ENCODE measurements at places on chromosomes 3 and 15.

DNA sequence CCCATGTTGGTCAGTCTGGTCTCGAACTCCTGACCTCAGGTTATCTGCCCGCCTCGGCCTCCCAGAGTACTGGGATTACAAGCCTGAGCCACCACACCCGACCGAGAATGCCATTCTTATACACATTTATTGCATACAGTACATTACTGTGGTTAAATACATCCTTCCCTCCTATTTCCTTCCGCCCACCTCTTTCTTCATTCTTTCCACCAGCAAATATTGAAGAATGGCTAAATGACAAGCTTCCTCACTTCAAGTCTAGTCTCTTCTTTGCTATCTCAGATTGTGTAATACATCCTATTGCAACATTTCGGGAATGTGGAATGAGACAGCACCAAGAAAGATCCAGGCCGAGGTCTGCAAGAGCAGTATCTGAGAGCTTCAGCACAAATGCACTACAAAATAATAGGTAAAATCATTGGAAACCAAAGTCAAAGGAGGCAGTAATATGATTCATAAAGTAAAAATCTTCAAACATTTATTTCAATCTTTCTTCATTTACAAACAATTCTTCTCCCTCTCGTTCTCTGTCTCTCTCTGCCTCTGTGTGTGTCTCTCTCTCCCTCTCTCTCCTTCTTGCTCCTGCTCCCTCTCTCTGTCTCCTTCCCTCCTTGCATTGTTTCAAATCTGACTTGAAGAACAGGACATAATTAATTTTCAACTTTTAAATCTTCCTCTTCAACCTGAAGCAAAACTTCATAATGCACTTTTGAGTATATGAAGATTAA is 94.7 kb upstream of the TGFBR2 start:
- DNase-seq = no peak

DNA sequence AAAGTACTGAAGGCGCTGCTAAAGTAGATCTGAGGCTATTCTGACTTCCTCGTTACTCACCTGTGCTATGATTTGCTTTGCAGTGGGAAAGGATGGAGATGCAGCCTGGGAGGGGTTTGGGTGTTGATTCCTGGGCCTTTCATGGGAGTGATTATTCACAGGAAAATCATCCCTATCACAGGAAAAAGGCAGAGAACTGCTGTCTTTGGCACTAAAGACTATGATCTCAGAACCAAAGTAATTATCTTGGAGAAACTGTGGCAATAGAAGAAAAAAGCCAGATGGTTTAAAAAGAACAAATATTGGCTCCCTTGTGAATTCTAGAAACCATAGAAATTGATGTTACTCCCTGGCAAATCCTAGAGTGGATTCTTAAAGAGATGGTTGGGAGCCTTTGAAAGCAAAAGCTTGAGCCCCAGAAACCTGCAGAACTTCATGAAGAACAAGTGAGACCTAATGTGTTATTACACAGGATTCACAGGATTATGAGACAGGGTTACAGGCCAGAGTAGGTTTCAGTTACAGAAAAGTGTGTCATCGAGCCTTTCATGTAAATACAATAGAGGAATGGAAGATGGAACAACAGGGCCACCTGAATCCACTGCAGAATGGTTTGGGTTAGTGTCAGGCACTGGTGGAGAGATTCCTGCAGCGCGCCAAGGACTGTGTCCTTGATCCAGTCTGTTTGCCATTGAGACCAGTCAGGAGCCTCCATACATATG is 85.7 kb downstream of the OXNAD1 start:
- DNase-seq = no peak

DNA sequence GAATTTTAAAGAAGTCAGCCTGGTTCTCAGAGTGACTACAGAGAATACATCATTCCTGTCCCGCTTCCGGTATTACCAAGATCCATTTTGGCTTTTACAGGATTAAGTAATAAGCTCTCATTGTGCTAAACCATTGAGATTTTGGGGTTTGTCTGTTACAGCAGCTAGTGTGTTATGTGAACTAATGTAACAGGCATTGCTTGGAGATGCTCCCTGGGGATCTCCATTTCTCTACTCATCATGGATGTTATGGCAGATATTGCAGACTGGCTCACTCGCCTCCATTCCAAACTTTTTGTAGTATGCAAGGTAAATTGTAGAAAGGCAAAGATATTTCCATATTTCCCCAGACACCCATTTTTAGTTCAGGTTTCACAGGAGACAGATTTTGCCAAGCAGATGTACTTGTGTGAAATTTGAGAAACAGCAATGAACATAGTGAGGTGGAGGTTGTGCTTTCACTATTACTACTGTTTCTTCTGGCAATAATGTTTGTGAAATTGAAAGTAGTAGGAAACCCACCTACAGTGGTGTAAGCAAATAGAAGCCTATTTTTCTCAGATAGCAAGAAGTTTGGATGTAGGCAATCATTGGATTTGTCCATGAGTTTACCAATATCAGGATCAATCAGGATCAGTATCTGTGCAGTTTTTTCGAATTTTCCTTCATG is 177.1 kb upstream of the GALNT15 start:
- DNase-seq = no peak

DNA sequence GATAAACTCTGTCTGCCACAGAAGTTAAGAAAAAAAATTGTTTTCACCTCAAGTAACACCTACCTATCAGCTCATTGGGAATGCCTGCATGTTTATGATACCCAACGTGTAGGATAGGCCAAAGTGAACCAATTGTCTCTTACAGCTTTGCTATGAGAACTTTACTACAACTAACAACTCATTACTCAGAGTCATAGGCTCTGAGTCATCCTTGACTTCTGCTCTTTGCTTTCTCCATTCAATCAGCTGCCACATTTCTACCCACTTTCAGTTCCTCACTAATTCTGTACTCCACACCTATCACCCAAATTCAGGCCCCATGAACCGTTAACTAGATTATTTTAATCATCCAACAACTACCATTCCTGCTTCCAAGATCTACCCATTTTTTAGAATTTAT is 843.9 kb downstream of the TUSC7 start:
- DNase-seq = no peak

- DNase-seq = no peak
Observed at GRCh38 chr3:62109534-62109933, 263.8 kb downstream of the FEZF2 start.

- no peak for DNase-seq
Observed at GRCh38 chr15:98923171-98923570, 84.4 kb downstream of the PGPEP1L start.

GRCh38 chr15:68330901-68331300 is 53.4 kb downstream of the FEM1B start:
- DNase-seq = no peak

DNA sequence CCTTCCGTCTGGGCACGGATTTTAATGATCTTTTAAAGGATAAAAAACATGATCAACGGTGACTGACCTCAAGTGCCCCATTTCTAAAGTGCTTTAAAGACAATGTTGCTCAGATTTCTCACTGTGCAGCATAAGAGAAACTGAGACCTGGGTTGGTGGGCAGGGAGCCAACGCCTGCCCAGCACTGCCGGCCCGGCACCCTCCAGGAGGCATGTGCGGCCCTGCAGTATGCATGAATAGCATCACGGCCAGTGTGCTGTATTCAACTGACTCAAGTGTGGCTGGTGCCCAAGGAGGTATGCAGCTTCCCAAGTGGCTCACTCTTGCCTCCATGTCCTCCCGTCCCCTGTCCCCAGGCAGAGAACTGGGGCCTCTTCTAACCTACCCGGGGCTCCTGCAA is 30.3 kb downstream of the SEC61A1 start:
- DNase-seq = no peak

DNA sequence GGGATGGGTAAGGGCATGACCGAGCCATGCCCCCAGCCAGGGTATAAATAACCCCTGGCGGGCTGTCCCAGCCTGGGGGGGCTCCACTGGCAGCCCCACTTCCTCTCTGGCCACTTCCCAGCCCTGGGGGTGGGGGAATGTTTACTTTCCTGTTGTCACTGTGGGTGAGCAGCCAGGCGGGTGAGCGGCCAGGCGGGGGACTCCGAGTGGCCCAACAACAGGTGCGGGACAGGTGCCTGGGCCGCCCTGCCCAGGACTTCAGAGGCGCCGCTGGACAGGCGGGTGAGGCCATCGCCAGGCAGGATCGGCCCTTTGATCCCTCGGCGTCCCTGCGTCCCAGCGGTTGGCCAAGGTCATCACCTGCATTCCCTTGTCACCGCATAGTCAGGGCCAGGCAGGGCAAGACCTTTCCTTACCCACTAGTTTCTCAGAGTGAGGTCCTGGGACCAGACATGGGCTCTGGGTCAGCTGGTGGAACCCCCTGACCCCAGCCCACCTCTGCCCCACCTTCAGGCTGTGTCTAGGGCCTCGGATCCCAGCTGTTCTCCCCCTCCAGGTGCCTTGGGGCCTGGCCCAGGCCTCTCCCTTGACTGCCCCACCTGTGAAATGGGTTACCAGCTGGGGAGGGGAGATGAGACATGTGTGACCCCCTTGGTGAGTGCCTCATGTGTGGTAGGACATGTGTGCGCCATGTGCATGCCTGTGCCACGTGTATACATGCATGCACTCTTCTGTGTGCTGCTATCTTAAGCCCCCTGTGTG is 16.6 kb downstream of the SEMA3F start:
- no peak for DNase-seq

- no peak for DNase-seq
Observed at GRCh38 chr15:74122403-74123130, 7.8 kb upstream of the ISLR2 start.

DNA sequence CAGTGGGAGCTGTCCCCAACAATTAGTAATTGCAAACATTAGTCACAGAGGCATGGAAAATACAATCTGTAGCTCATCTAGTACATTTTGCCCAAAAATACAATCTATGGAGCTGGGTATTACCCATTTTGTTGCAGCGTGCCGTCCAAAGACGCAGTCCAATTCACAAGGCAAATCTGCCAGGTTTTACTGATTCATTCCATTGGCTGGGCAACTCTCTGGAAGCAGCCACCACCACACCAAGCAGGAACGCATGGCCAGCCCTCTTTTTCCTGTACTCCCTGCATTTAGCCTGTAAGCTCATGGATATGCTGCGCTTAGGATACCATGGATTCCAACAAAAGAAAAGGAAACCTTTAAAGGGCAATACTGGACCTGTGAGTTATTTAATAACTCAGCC is 60.5 kb upstream of the ARRDC4 start:
- DNase-seq = no peak

DNA sequence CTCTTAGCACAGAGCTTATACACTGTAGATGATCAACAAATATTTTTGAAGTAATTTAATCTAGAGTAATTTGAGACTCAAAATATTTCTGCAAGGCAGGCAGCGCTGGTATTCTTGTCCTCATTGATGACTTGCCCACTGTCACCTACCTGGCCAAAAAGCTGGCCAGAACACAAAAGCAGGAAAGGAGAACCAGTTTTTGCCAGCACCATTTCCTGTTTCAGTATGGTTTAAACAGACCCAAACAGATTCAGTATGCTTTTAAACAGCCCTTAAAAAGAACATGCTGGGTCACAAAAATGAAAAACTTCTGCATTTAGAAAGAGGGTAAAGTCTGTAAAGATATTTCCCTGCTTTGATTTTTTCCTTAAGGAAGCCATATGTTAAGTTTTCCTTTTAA is 42.3 kb upstream of the ZNF280D start:
- DNase-seq = no peak

DNA sequence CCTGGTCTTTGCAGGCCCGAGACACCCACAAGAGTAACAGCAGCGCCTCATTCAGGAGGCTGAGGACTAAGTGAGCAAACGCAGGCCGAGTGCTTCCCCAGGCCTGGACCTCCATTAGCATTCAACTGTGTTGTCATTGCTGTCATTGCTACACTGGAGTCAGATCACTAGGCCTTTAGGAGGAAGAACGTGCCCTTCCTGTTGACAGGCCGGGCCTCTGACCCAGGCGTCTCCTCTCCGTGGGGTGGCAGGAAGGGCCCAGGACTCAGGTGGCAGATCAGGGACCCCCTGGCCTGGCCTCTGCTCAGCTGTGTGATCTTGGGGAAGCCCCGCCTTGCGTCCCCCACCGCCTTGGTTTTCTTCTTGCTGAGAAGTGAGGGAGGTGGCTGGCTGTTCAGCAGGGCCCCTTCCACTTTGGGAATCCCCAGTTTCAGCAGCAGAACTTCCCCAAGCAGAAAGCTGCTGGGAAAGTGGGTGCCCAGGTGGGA is 19.1 kb downstream of the ZDHHC19 start:
- peak; percentile 11 for DNase-seq

- no peak for DNase-seq
Observed at GRCh38 chr3:183227586-183227985, 25.5 kb upstream of the B3GNT5 start.

DNA sequence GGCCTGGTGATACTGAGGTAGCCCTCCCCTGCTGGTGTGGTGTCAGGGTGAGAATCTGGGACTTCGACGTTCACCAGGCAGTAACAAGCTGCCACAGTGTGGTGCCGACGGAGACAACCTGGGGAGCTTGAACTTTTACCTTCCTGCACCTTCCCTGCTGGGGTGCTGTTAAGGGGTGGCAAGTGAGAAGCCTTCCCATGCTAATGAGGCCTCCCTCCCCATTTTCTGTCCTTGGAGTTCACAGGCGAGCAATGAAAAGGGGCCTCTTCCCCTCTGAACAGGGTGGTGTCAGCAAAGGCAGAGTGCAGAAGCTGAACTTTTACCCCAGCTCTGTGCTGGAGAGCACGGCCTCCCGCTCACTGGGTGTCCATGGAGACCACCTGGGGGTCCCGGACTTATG is 13.5 kb downstream of the MAGEL2 start:
- DNase-seq = no peak

DNA sequence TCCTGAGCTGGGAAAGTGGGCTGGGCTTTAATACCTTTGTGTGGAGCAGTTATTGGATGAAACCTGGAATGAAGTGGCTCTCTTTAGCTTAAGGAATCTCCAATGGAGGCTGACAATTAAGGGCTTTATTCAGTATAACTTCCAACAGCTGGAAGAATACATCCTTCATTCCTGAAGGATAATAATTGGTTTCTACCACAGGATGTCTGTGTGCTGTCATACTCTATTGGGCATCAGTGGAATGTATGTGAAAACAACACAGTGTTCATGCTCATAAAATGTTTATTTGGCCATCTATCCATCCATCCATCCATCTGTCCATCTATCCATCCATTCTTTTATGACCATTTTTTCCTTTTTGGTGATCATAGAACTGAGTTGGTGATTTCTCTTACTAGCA is 220.7 kb upstream of the GAP43 start:
- no peak for DNase-seq

DNA sequence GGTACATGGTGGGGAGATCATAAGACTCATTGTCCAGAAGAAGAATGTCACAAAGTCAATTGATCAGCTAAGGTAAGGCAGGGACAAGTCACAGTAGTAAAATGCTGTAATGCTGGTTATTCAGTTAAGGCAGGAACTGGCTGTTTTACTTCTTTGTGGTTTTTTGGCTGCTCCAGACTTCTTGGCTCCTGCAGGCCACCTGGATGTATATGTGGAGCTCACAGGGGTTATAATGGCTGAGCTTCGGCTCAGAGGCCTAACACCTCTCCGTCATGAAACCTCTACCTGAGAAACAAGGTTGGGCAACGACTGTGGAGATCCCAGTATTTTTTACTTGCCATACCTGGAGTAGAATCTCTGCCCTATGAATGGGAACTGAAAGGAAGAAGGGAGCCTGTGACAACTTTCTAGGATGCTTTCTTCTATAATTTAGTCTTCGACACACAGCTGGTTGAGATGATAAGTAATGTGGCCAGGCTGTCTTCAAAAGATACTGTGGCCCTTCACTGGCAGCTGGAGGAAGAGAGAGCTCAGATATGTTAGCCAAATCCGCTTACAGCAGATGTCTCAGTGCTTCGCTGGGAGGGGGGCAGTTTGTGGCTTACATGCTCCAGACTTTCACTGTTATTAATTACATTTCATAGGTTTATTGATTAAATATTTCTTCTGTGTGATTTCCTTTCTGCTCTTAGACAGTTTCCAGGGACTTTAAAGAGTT is 887.8 kb downstream of the IGSF11 start:
- DNase-seq = no peak

GRCh38 chr3:182738583-182739411 is 54.5 kb upstream of the ATP11B start:
- DNase-seq = no peak

- DNase-seq = no peak
Observed at GRCh38 chr15:48481802-48482201, 150.6 kb downstream of the DUT start.

Data from stimulated activated CD8-positive, alpha-beta memory T cell treated with anti-CD3 and anti-CD28 coated beads, Interleukin-4, amount 100 ng/mL, for 1 hour (primary cell).